ENCODE measurements at places on chromosomes 3 and 15.
A peak's percentile ranks its signal among the peaks of the same experiment; 100 is the strongest.

DNA sequence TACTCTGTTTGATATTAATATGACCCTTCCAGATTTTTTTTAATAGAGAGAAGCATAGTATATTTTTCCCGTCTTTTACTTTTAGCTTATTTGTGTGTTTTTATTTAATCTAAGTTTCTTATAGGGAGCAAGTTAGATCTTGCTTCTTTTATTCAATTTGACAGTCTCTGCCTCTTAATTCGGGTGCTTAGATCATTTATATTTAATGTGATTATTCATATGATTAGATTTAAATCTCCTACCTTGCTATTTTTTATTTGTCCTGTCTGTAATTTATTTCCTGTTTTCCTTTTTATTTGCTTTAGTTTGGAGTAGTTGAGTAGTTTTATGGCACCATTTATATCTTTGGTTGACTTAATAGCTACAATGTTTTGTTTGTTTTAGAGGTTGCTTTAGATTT, 66.1 kb downstream of the GJD2 start:
- DNase-seq: no peak

- DNase-seq: no peak
Observed at GRCh38 chr3:194189243-194189791, 53.4 kb downstream of the HES1 start.

GRCh38 chr3:158762701-158763100, 30.4 kb upstream of the RARRES1 start:
- no peak for DNase-seq

- no peak for DNase-seq
Observed at GRCh38 chr3:172217877-172218276, 178.5 kb downstream of the FNDC3B start.

GRCh38 chr3:190192087-190192486, 71.4 kb upstream of the P3H2 start:
- no peak for DNase-seq

- DNase-seq: no peak
Observed at GRCh38 chr15:85318048-85318731, 62.2 kb upstream of the AKAP13 start.

DNA sequence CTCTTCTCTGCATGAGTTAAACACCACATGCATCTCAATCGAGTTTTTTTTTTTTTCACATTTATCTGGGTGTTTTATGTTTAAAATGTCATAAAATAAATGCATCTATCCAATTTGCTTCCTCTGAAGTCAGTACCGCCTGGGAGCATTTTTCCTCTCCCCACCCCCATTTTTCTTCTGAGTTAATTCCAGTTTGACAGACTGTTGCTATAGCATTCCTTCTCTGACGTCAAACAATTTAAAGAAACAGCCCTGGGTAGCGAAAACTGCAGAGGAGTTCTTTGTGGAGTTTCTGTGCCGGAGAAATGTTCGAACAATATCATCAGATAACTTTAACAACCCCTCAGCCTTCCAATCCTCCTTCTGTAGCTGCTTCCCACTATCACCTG, 900 bp upstream of the GNB4 start:
- DNase-seq: no peak

DNA sequence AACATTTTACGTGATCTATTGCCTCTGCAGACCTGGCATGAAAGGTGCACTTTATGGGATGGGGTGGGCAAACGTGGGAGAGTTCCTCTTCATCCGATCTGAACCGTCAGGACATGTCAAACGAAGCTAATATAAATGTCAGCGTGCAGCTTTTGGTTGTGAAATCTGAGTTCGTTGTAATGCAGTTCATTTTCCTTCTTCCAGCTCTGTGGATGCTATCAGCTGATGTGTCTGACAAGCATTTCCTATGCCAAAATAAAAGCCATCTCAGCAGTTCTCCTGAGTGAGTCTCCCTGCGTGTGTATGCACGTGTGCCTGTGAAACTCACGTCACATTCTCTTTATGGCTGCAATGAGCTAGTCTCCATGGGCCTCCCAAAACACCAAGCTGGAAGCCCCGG, 512.3 kb downstream of the MCTP2 start:
- DNase-seq: no peak

- DNase-seq: no peak
Observed at GRCh38 chr15:38555686-38556334, 8.8 kb downstream of the RASGRP1 start.

- no peak for DNase-seq
Observed at GRCh38 chr3:120982608-120983320, 74.8 kb downstream of the STXBP5L start.

GRCh38 chr3:176951586-176952292, 245.5 kb downstream of the TBL1XR1 start:
- DNase-seq: no peak

GRCh38 chr3:133943639-133944141, 48.0 kb upstream of the RAB6B start:
- DNase-seq: no peak

DNA sequence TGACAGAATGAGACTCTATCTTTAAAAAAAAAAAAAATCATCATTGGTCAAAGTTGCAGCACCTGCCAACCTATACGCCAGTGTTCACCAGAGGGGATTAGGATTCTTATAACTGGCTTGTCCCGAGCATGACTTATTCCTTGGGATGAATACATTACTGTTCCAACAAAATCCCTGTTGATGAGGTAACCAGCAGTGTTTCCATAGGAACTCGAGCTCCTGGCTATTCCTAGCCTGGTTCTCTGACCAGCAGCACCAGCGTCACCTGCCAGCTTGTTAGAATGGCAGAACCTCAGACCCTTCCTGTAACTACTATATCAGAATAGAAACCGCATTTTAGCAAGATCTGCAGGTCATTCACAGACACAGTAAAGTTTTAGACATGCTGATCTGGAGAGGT, 364.4 kb downstream of the PTPRG start:
- DNase-seq: no peak

DNA sequence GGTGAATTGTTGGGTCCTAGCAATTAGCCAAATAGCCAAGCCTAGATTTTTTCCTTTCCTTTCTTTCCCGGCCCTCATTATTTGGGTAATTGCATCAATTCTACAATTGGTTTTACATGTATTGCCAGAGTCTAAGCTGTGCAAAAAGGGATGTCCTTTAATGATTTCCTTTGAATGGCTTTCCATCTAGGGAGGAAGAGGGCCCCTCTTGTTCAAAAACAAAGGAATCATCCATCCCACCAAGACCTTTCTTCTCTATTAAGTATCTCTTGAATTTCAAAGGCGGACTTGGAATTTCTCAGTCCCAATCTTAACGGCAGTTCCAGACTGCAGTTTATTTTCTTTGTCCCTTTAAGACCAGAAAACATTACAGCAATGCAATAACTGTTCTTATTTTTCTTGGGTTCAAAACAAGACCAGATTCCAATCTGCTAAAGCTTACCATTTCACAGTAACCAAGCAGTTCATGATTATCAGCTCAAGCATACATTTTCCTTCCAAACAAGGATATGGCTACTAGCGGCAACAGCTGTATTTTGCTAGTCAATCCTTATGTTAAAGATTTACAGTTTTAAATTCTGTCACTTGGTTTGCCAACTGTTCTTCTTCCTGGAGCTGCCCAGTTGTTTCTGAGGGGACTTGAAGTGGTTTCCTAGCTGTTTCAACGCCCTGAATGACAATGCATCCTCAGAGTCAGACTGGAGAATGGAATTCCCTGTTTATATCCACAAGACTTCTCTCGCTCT, 91.4 kb upstream of the LRIG1 start:
- DNase-seq: no peak

DNA sequence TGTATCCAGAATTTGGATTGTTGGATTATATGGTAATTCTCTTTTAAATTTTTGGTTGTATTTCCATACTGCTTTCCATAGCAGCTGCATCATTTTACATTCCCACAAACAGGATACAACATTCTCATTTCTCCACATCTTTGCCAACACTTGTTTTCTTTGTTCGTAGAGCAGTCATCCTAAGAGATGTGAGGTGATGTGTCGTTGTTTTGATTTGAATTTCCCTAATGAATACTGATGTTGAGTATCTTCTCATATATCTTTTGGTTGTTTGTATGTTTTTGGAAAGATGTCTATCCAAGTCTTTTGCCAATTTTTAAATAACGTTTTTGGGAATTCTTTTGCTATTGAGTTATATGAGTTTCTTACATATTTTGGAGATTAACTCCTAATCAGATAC, 93.6 kb downstream of the GMNC start:
- DNase-seq: no peak

DNA sequence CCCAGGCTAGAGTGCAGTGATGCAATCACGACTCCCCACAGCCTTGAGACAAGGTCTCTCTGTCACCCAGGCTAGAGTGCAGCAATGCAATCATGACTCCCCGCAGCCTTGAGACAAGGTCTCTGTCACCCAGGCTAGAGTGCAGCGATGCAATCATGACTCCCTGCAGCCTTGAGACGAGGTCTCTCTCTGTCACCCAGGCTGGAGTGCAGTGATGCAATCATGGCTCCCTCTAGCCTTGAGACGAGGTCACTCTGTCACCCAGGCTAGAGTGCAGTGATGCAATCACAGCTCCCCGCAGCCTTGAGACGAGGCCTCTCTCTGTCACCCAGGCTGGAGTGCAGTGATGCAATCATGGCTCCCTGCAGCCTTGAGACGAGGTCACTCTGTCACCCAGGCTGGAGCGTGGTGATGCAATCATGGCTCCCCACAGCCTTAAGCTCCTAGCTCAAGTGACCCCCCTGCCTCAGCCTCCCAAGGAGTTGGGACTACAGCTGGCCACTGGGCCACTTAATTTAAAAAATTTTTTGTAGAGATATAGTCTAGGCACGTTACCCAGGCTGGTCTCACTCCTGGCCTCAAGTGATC, 26.1 kb downstream of the TFRC start:
- DNase-seq: no peak

GRCh38 chr15:65765106-65765505, 27.0 kb downstream of the DENND4A start:
- DNase-seq: no peak

DNA sequence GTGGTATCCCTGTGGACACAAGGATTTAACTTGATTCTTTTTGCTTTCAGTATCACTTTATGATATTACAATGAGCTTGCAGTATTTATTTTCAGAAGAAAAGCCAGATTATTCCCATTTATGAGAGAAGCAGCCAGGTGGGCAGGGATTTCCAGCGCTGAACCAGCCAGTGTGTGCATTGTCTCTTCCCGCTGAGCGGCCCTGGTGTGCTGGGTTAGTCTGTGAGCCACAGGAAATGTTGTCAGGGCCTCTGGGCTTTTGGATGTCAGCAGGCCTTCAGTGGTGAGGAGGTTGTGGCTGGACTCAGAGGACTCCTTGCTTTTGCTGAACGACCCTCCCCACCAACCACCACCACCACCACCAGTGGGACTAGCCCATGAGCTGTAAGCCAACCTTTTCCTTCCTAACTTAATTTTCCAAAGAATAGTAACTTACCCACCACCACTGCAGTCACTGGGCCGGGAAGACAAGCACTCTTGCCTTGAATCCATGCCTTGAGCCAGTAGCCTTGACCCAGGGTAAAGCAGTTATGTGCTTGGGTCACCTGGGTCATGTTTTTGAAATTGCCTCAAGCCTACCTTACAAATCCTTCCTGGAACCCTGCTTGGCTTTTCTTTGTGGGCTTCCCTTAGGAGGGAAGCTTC, 33.1 kb downstream of the FLNB start:
- no peak for DNase-seq

GRCh38 chr3:108017587-108017986, 73.2 kb downstream of the CD47 start:
- DNase-seq: no peak

- peak; percentile 4 for DNase-seq
Observed at GRCh38 chr15:43440721-43441281, 52.2 kb downstream of the TP53BP1 start.

GRCh38 chr3:101458387-101458786, 54.6 kb downstream of the SENP7 start:
- no peak for DNase-seq

- no peak for DNase-seq
Observed at GRCh38 chr15:69536726-69537512, 84.3 kb downstream of the RPLP1 start.

GRCh38 chr15:55108858-55109518, 87.8 kb downstream of the RSL24D1 start:
- peak; percentile 49 for DNase-seq

DNA sequence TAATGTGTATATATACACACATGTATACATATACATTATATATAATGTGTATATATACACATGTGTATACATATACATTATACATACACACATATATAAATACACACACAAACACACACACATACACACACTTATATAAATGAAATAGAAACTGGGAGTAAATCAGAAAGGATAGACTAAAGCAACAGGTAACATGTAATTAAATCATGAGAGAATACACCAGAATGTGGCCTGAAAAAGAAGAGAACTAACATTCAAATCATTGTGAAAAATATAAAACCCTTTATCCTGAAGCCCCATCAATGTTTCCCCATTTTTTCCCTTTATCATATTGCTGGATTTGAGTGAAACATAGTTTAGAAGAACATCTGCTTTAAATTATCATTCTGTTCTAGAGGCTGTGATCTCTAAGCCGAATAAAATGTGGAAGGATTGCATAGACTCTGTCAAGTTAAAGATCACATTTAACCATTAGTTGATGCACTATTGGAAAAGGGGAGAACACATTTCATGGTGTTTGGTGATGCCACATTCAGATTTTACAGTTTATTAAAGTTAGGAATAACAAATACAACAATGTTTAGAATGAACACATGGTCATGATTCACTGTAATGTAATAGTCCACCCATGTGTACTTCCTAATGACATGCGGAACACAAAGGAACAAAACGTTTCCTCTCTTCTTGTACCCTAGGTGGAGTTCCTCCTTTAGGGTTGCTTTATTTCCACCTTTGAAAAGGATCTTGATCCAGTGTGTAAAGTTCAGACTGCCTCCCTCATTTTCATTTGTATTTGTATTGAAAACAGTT, 12.5 kb upstream of the THRB start:
- DNase-seq: no peak

DNA sequence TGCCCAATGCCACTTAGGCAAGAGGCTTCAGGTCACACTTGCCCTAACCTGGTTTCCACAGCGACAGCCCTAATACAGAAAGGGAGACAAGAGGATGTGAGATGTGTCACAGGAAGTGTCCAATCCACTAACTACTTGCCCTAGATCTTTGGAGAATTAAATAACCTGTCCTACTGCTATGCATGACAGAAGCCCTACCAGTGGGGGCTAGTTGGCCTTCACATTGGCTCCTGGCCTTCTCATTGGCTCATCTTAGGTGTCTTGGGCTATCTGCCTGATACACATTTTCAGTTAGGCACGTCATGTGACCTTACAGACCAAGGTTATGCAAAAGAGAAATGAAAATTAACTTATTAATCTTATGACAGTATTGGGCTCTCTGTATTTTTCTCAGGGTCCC, 449.9 kb downstream of the FHIT start:
- DNase-seq: no peak

GRCh38 chr15:41827880-41828806, at the start of gene JMJD7:
TSS of gene JMJD7 (plus strand) at chr15:41828092. CDS start at chr15:41828125, 33 bp downstream.
- DNase-seq: peak; percentile 98

DNA sequence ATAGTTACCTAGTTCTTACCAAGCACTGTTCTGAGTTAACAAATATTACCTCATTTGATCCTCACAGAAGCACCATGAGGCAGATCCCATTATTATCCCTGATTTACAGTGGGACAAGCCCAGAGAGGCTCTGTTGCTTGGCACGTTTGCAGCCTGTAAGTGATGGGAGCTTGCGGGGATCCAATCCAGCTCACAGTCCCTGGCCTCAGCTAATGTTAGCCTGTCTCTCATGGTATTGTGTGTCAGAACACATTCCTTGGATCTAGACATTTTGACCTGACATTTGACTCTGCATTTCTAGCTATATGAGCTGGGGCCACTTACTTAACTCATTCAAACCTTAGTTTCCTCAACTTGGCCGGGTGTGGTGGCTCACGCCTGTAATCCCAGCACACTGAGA, 246.9 kb upstream of the LRTM1 start:
- no peak for DNase-seq
